Tibial nerve (tissue), 4 donors: ENCODE measurements at places on chromosomes 12 and 14. TPM values are rescaled to one million over a fixed set of nuclear protein-coding genes. Genes with fewer than 3 reads are reported as not detected.

DNA sequence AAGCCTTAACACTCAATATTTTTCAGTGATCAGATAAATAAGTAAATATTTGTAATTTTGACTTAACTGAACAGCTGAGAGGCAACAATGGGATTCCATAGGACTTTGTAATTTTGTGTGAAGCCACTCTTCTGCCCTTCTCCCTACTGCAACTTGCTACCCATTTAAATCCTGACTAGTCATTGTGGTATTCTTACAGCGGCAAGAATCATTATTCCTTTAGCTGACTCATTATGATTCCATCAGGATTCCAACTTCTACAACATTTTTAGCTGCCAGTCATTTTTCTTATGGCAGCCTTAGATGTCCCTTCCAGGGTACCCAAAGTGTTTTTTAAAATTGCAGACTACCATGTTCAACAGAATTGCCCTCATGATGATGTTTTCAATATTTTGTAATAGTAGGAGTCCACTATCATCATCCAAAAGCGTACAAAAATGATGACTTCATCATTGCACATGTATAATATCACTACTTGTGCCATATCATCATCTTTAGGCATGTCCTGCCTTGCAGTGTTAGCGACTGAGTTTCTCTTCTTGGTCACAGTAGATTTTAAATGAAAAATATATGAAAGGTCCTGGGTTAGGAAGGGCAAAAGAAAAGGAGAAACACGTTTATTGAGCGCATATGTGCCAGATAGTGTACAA is 5.1 kb upstream of the MAGOHB start:
- H3K36me3 ChIP-seq, result no peaks in the 10 kb centered on the region
- peaks cover 6% of the 10 kb centered on the region for H3K4me1 ChIP-seq
- no peak overlapping the region for H3K27ac ChIP-seq
- H3K4me3 ChIP-seq, result no peak overlapping the region
- DNase-seq, result no peak

DNA sequence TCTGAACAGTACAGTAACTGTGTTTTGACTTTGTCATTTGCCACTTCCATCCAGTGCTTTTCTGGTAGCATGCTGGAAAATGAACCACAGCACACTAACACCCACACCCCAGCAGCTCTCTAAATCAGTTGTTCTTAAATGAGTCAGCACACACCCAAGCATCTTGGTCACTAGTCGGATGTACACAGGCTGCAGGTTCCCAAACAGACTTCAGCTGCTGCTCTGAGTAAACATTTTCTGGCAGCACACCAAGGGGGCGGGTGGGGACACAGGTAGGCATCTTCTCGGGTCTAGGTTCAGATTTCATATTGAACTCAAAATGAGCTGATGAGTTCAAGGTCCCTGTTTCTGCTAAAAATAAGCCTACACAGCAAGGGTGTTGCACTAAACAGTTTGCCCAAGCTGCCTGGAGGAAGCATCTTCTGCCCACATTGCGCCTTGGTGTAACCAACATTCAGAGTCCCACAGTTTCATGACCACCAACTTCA is 39.8 kb downstream of the IFNG start:
- no peak for DNase-seq
- H3K27me3 ChIP-seq, result no peaks in the 10 kb centered on the region
- H3K4me3 ChIP-seq, result no peak overlapping the region
- no peak overlapping the region for H3K27ac ChIP-seq
- no peaks in the 10 kb centered on the region for H3K4me1 ChIP-seq

The AKAP6 gene
- total RNA-seq, result 3.9 TPM

The KRT80 gene
- total RNA-seq, result not detected

GRCh38 chr12:31589598-31589903 is 1.4 kb downstream of the DENND5B start:
- no peaks in the 10 kb centered on the region for H3K36me3 ChIP-seq
- H3K27ac ChIP-seq, result peak overlapping the region; percentile 90
- H3K27me3 ChIP-seq, result no peaks in the 10 kb centered on the region
- no peaks in the 10 kb centered on the region for H3K4me1 ChIP-seq

GRCh38 chr12:102726686-102727085 is 190.4 kb downstream of the PAH start:
- no peak for DNase-seq
- H3K4me1 ChIP-seq, result peaks cover 5% of the 10 kb centered on the region
- no peaks in the 10 kb centered on the region for H3K36me3 ChIP-seq
- H3K4me3 ChIP-seq, result no peak overlapping the region
- H3K27me3 ChIP-seq, result no peaks in the 10 kb centered on the region
- H3K27ac ChIP-seq, result no peak overlapping the region

The C3AR1 gene
- total RNA-seq, result 9.9 TPM

GRCh38 chr12:105499205-105499604 is 168.7 kb downstream of the C12orf75 start:
- H3K36me3 ChIP-seq, result no peaks in the 10 kb centered on the region
- H3K27me3 ChIP-seq, result no peaks in the 10 kb centered on the region
- no peak overlapping the region for H3K27ac ChIP-seq

- no peaks in the 10 kb centered on the region for H3K4me1 ChIP-seq
- no peak overlapping the region for H3K27ac ChIP-seq
- no peak for DNase-seq
- no peaks in the 10 kb centered on the region for H3K27me3 ChIP-seq
- H3K4me3 ChIP-seq, result no peak overlapping the region
- H3K36me3 ChIP-seq, result no peaks in the 10 kb centered on the region
Measured at GRCh38 chr12:76275511-76276093, 72.6 kb downstream of the BBS10 start.

GRCh38 chr12:66516133-66516532 is 162.7 kb downstream of the GRIP1 start:
- no peak overlapping the region for H3K4me3 ChIP-seq
- no peaks in the 10 kb centered on the region for H3K4me1 ChIP-seq
- DNase-seq, result no peak
- H3K27ac ChIP-seq, result no peak overlapping the region
- H3K27me3 ChIP-seq, result no peaks in the 10 kb centered on the region

GRCh38 chr14:68479247-68479646 is 313.6 kb downstream of the ZFP36L1 start:
- no peak overlapping the region for H3K27ac ChIP-seq
- H3K4me1 ChIP-seq, result no peaks in the 10 kb centered on the region
- no peaks in the 10 kb centered on the region for H3K36me3 ChIP-seq
- H3K27me3 ChIP-seq, result no peaks in the 10 kb centered on the region

GRCh38 chr12:121903202-121903601 is 14.6 kb downstream of the PSMD9 start:
- H3K4me1 ChIP-seq, result no peaks in the 10 kb centered on the region
- no peak overlapping the region for H3K27ac ChIP-seq
- DNase-seq, result no peak

DNA sequence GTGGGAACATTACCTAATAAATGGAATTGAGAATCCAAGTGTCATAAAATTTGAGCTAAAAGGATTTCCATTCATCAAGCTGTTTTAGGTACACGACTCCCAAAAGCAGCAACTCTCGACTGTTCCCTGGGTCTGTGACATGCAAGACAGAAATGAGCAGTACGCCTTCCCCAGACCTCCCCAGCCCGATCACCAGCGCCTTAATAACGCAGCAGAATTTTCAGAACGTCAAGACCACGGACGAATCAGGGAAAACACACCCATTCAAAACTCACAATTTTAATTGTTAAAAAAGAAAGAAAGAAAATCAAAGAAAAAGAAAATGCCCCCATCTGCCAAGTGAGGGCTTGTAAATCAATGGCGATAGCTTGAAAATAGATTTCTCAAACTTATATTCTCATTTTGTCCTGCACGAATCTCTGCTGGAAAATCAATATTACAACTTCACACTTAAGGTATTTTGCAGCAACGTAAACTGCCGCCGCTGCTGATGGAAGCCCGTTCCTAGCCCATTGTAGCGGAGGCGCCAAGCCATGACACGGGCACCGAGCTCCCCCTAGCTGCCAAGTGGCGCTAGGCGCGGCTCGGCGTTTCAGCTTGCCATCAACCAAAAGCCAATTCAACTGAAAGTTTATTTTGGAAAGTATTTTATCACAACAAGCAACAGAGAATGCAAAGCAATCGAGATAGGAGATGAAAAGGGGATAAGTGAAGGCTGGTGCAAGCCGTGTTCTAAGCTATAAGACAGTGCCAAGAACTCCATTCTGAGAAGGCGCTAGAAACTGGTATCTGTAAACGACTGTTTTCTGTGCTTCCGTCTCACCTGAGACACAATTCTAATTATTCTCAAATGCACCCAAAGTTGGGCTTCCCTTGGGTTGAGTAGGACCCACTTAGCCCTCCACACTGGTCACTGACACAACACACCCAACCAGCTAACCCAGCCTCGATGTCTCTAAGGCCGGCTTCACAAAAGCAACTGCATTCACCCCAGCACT is 5.5 kb downstream of the BCL11B start:
- no peaks in the 10 kb centered on the region for H3K27me3 ChIP-seq
- H3K36me3 ChIP-seq, result no peaks in the 10 kb centered on the region
- H3K4me3 ChIP-seq, result no peak overlapping the region
- H3K4me1 ChIP-seq, result peaks cover 8% of the 10 kb centered on the region

- H3K27me3 ChIP-seq, result no peaks in the 10 kb centered on the region
- DNase-seq, result no peak
- no peaks in the 10 kb centered on the region for H3K36me3 ChIP-seq
- H3K27ac ChIP-seq, result no peak overlapping the region
- no peak overlapping the region for H3K4me3 ChIP-seq
Measured at GRCh38 chr12:68465227-68465626, 133.1 kb upstream of the MDM1 start.

GRCh38 chr14:57068511-57068910 is 200.2 kb downstream of the EXOC5 start:
- H3K36me3 ChIP-seq, result no peaks in the 10 kb centered on the region
- no peaks in the 10 kb centered on the region for H3K4me1 ChIP-seq
- H3K4me3 ChIP-seq, result no peak overlapping the region
- DNase-seq, result no peak
- no peak overlapping the region for H3K27ac ChIP-seq

DNA sequence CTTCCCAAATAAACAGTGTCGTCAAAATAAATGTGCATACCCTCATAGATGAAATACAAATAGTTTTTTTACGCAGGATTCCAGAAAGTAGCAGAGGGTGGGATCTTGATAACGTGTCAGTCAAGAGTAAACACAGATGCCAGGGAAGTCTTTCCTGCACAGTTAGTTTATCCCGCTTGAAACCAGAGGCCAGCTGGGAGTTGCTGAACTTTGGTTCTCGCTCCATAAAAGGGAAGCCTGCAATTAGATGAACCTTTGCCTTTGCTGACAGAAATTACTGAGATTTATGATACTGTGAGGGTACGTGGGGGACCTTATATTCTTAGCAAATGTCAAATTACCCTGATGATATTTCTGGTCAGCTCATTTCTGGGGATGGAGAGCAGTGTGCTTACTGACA is 18.9 kb downstream of the FAR2 start:
- no peak for DNase-seq
- no peaks in the 10 kb centered on the region for H3K36me3 ChIP-seq
- H3K4me3 ChIP-seq, result no peak overlapping the region
- no peak overlapping the region for H3K27ac ChIP-seq
- no peaks in the 10 kb centered on the region for H3K4me1 ChIP-seq

The AMN gene
- 0.21 TPM for total RNA-seq

GRCh38 chr12:27523305-27523641 is 733 bp upstream of the PPFIBP1 start:
- DNase-seq, result no peak
- peak overlapping the region; percentile 86 for H3K27ac ChIP-seq
- no peaks in the 10 kb centered on the region for H3K36me3 ChIP-seq
- H3K4me3 ChIP-seq, result peak overlapping the region; percentile 88

The TRAF3 gene
- total RNA-seq, result 9.0 TPM

DNA sequence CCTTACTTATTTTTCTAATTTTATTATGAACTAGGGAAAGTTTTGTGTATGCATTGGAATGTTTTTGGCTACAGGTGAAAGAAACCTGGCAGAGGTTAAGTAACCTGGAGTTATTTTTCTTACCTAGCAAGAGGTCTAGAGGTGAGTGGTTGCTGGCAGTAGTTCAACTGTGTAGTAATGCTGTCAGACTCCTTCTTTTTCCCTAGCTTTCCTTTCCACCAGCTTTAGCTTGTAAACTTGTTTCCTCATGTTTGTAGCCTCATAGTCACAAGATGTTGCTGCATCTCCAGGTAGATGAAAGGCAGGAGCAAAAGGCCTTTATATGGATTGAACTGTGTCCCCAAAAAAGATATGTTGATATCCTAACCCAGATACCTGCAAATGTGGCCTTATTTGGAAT is 105.1 kb upstream of the AMIGO2 start:
- H3K36me3 ChIP-seq, result no peaks in the 10 kb centered on the region
- no peaks in the 10 kb centered on the region for H3K27me3 ChIP-seq
- H3K4me3 ChIP-seq, result no peak overlapping the region
- peaks cover 12% of the 10 kb centered on the region for H3K4me1 ChIP-seq
